ENCODE measurements at places on chromosomes 16 and 17. TPM values are rescaled to one million over a fixed set of nuclear protein-coding genes. Genes with fewer than 3 reads are reported as not detected.

The ATP2C2 gene
- total RNA-seq: 3.6 TPM

The RNF227 gene
- 0.77 TPM for total RNA-seq

The TBC1D28 gene
- total RNA-seq: not detected

The STX1B gene
- total RNA-seq: 20.2 TPM

The HSF4 gene
- total RNA-seq: not detected

Measured in H1 (cell line).